ENCODE measurements at places on chromosomes 16 and 17.
A peak's percentile ranks its signal among the peaks of the same experiment; 100 is the strongest.

DNA sequence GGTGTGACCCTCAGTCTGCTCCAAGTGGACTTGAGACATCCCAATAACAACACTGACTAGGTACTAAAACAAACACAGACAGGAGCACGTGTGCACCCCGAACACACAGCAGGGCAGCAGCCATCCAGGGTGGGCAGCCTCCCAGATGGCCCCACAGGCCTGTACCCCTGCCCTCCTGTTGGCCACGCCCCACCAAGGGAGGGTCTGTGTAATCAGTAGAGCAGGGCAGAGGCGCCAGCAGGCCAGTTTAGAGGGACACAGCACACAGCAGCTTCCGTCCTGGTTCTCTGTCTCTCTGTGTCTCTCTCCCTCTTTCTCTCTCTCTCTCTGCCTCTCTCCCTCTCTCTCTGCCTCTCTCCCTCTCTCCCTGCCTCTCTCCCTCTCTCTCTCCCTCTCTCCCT is 21.4 kb downstream of the ACTG1 start:
- H3K36me3 ChIP-seq, result no peaks in the 10 kb centered on the region
- no peak for ATAC-seq
- peaks cover 1% of the 10 kb centered on the region for H3K27me3 ChIP-seq
- no peak overlapping the region for H3K4me3 ChIP-seq

GRCh38 chr17:10198509-10199249 is at the start of gene GAS7:
GAS7 (minus strand) TSS chr17:10198606.
- H3K27ac ChIP-seq, result no peak within 1 kb of the TSS
- peaks cover 24% of the 10 kb centered on the region for H3K27me3 ChIP-seq
- peak within 1 kb of the TSS; percentile 46 for H3K4me3 ChIP-seq

GRCh38 chr17:7956228-7956965 is 24.4 kb downstream of the CNTROB start:
- H3K27me3 ChIP-seq, result peaks cover 9% of the 10 kb centered on the region
- H3K27ac ChIP-seq, result peak overlapping the region; percentile 36
- H3K4me1 ChIP-seq, result peaks cover 8% of the 10 kb centered on the region
- H3K4me3 ChIP-seq, result peak overlapping the region; percentile 55
- peaks cover 3% of the 10 kb centered on the region for H3K36me3 ChIP-seq

- H3K4me3 ChIP-seq, result peak overlapping the region; percentile 99
- ATAC-seq, result peak; percentile 23
- peaks cover 89% of the 10 kb centered on the region for H3K36me3 ChIP-seq
- peak overlapping the region; percentile 100 for H3K27ac ChIP-seq
- H3K27me3 ChIP-seq, result no peaks in the 10 kb centered on the region
Observed at GRCh38 chr16:27405546-27406451, 3.8 kb downstream of the IL21R start.

- H3K27me3 ChIP-seq, result peaks cover 8% of the 10 kb centered on the region
- H3K36me3 ChIP-seq, result no peaks in the 10 kb centered on the region
- H3K27ac ChIP-seq, result no peak overlapping the region
- ATAC-seq, result no peak
- H3K4me3 ChIP-seq, result no peak overlapping the region
Observed at GRCh38 chr17:9987779-9988585, 82.9 kb upstream of the RCVRN start.

- peaks cover 82% of the 10 kb centered on the region for H3K36me3 ChIP-seq
- peak overlapping the region; percentile 31 for H3K27ac ChIP-seq
- no peak for ATAC-seq
- no peak overlapping the region for H3K4me3 ChIP-seq
- peaks cover 28% of the 10 kb centered on the region for H3K4me1 ChIP-seq
- no peaks in the 10 kb centered on the region for H3K27me3 ChIP-seq
Observed at GRCh38 chr17:57294101-57294500, 37.8 kb downstream of the MSI2 start.

DNA sequence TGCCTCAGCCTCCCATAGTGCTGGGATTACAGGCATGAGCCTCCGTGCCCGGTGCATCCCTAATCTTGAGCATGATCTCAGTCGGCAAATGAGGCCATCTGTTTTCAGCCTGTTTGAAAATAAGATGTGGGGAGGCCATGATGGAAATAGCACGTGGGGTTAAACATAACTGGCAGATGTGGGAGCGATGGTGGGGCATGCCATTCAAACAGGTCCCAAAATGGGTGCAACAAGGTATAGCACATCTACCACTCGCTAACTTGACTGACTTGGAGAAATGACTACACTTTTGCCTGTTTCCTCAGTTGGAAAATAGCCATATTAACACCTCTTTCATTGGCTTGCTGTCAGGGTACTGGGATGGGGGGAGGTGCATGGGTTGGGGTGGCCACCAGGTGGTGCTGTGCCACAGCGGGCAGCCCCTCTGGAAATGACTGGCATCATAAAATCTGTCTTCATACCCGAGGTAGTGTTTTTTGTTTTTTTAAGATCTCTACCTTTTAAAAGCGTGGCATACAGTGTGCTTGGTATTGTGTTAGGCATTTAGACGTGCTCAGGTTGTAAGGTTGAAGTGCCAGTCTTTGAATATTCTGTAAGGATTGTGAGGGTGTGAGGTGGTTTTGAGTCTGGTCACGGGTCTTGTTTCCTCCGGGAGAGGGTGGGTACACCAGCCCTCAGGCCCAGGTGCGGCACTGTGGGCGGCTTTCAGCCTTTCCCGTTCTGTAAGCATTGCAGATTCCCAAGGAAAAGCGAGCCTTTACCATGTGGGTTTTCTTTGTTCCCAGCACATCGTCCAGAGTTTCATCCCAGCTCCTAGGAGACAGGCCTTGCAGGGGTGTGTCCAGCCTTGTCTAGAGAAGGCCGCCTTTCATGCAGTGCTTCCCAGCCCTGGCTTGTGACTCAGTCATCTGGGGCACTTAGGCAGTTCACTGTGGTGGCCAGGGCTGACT is 2.9 kb upstream of the TTYH2 start:
- peak overlapping the region; percentile 0 for H3K27ac ChIP-seq
- H3K27me3 ChIP-seq, result no peaks in the 10 kb centered on the region
- peaks cover 72% of the 10 kb centered on the region for H3K36me3 ChIP-seq

DNA sequence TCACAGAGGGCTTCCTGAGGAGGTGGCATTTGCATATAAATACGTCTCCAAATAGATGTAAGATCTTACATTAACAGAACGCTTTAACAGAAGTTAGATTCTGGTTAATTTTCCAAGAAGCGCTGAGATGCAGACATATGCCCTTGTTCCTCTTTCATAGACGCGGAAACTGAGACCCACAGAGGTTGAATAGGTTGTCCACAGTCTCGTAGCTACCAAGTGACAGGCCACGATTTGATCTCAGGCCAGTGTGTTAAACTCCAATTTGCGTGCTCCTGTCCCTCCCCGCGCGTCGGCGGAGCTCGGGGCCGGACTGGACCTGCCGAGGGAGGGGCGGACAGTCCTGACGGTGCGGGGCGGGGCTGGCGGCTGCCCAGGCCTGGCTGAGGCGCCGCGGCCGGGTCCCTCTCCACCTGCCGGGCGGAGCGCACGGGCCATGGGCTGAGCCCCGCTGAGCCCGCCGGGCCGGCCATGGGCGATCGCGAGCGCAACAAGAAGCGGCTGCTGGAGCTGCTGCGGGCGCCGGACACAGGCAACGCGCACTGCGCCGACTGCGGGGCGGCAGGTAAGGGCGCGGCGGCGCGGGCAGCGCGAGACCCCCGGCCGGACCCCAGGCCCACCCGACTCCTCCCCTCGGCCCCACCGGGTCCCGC is at the start of gene ADAP2:
Gene ADAP2 (plus strand): TSS at position 402 of the 653 bp plus-strand sequence. CDS start 70 bp downstream, at position 472.
- H3K27me3 ChIP-seq, result peaks cover 40% of the 10 kb centered on the region
- peak; percentile 18 for ATAC-seq
- no peaks in the 10 kb centered on the region for H3K36me3 ChIP-seq
- H3K4me3 ChIP-seq, result peak within 1 kb of the TSS; percentile 48
- H3K4me1 ChIP-seq, result no peaks in the 10 kb centered on the region

GRCh38 chr17:67672592-67673335 is 45.0 kb upstream of the NOL11 start:
- ATAC-seq, result no peak
- H3K27me3 ChIP-seq, result no peaks in the 10 kb centered on the region
- H3K27ac ChIP-seq, result no peak overlapping the region
- H3K4me3 ChIP-seq, result no peak overlapping the region

DNA sequence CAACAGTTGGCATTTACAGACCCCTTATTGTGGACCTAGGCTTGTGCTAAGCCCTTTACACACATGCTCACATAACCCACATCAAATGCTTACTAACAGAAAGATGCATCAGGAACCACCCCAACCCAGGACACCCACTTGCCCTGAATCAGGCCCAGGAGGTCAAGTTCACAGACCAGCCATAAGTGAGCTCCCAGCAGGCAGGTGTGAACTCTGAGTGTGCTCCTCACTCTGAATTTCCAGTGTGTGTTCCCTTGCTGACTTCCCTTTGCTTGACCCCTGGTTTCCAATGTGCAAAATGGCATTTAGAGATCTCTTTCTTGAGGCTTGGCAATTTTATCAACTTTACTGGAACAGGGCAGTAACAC is 87.0 kb downstream of the BMERB1 start:
- no peaks in the 10 kb centered on the region for H3K36me3 ChIP-seq
- no peak for ATAC-seq
- no peak overlapping the region for H3K27ac ChIP-seq
- peaks cover 11% of the 10 kb centered on the region for H3K4me1 ChIP-seq
- no peak overlapping the region for H3K4me3 ChIP-seq
- H3K27me3 ChIP-seq, result no peaks in the 10 kb centered on the region

DNA sequence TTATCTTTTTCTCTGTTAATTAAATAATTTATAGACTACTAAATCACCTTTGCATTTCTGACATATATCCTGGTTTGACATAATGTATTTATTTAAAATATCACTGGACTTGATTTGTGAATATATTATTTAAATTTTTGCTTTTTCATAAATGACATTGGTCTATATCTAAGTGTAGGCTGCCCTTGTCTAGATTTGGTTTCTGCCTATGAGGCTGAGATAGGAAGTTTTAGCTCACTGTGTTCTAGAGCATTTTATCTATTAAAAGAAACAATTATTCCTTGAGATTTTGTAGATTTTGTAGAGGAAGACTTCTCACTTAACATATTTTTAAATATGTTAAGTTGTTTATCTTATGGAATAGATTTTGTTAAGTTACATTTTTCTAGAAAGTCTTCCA is 43.9 kb downstream of the NACA2 start:
- H3K36me3 ChIP-seq, result no peaks in the 10 kb centered on the region
- ATAC-seq, result no peak
- no peaks in the 10 kb centered on the region for H3K4me1 ChIP-seq
- H3K4me3 ChIP-seq, result no peak overlapping the region
- H3K27me3 ChIP-seq, result peaks cover 41% of the 10 kb centered on the region
- H3K27ac ChIP-seq, result no peak overlapping the region

GRCh38 chr16:87515475-87516330 is 22.9 kb upstream of the ZCCHC14 start:
- no peaks in the 10 kb centered on the region for H3K36me3 ChIP-seq
- no peak overlapping the region for H3K27ac ChIP-seq
- H3K4me1 ChIP-seq, result no peaks in the 10 kb centered on the region
- H3K27me3 ChIP-seq, result peaks cover 9% of the 10 kb centered on the region

GRCh38 chr16:68319185-68319908 is 8.5 kb downstream of the PRMT7 start:
- H3K36me3 ChIP-seq, result peaks cover 84% of the 10 kb centered on the region
- H3K4me1 ChIP-seq, result peaks cover 16% of the 10 kb centered on the region
- peak overlapping the region; percentile 86 for H3K27ac ChIP-seq
- ATAC-seq, result peak; percentile 100
- peak overlapping the region; percentile 57 for H3K4me3 ChIP-seq

DNA sequence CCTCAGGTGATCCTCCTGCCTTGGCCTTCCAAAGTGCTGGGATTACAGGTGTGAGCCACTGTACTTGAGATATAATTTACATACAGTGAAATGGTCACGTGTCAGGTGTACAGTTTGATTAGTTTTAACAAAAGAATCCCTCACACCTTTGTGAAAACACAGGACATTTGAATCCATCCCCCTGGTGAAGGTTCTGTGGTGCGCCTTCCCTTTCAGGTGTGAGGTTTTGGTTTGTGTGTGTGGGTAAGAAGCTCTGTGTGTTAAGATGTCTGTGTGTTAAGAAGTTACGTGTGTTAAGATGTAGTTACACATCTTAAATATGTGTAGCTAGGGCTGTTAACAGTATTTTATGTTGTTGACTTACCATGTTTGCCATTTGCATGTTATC is 4.4 kb downstream of the SEC14L1 start:
- no peak for ATAC-seq
- H3K27ac ChIP-seq, result peak overlapping the region; percentile 84
- H3K4me1 ChIP-seq, result peaks cover 53% of the 10 kb centered on the region

GRCh38 chr17:36188891-36189306 is 7.7 kb downstream of the CCL3L1 start:
- no peaks in the 10 kb centered on the region for H3K36me3 ChIP-seq
- no peaks in the 10 kb centered on the region for H3K4me1 ChIP-seq
- peak; percentile 81 for ATAC-seq
- no peak overlapping the region for H3K27ac ChIP-seq
- peaks cover 51% of the 10 kb centered on the region for H3K27me3 ChIP-seq
- no peak overlapping the region for H3K4me3 ChIP-seq

DNA sequence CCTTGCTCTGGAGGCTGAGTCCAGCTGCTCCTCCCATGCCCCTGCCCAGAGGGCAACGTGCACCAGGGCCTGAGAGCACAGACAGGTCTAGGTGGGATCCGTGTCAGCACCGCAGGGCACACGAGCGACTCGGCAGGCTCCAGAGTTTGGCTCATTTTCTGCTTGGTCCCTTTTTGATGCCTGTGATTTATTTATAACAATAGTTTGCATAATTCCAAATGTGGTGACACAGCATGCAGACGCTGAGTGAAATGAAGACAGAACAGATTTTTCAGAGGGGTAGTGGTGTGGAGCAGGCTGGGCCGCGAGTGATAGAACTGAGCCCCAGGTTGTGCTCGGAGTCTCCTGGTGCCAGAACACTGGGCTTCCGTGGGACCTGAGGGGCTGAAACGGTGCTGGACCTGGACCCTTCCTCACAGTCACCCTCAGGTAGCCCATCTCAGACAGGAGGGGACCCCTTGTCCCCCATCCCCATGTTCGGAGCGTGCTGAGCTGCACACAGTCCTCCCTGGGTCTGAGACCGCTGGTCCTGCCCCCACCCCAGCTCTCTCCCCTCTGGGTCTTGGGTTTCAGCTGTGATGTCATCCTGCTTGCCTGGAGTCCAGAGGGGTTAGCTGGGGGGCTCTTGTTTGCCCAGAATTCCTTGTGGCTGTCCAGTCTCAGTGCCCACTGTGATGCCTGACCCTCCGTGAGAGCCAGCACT is 95.9 kb downstream of the METRNL start:
- H3K36me3 ChIP-seq, result no peaks in the 10 kb centered on the region
- peaks cover 3% of the 10 kb centered on the region for H3K4me1 ChIP-seq
- no peak for ATAC-seq
- no peak overlapping the region for H3K27ac ChIP-seq

- no peak for ATAC-seq
- H3K27me3 ChIP-seq, result no peaks in the 10 kb centered on the region
- H3K27ac ChIP-seq, result no peak overlapping the region
Observed at GRCh38 chr17:364766-365165, 12.2 kb upstream of the RPH3AL start.

DNA sequence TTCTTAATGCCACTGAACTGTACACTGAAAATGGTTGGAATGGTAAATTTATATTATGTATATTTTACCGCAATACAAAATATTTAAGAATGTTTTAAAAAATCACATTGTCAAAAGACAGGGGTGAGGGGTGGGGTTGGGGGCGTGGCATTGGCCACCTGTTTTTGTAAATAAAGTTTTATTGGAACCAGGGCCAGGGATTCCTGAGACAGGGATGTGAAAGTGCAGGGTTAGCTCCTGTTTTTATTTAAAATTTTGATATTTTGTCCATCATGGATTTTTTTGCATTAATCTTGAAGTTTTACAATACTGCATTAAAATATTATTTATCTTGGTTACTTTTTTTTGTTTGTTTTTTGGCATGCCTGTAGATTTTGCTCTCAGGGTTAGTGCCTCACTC is 2.3 kb upstream of the FA2H start:
- no peak overlapping the region for H3K4me3 ChIP-seq
- ATAC-seq, result no peak
- peaks cover 5% of the 10 kb centered on the region for H3K4me1 ChIP-seq
